Kidney capillary endothelial cell (primary cell): ENCODE measurements at places on chromosomes 3 and 15.

GRCh38 chr3:190183121-190183520, 62.4 kb upstream of the P3H2 start:
- peak; percentile 28 for DNase-seq

DNA sequence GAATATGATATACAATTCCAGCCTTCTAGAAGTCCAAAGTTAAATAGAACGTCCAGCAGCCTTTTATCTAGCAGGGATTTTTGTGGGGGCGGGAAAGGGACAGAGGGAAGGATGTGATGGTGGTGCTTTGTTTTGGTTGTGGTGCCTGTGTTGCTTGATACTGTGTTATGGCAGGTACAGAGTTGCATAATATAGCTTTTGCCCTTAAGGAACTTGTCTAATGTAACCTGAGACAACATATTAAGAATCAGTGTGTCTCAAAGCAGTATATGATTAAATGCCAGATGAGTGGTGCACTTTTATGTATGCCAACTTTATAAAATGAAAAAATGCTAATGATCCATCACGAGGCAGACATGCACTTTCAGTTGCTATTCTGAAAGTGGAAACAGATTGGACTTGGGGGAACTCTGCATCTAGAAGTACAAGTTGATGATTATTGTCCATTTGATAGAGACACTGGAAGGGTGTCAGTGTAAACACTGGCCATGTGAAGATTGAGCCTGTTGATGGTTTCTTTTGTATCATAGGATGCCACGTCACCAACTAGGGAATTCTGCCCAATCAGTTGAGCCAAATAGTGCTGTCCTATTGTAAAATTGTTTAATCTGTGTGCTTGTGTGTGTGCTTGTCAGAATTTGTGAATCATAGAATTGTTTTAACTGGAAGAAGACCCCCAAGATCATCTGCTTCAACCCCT, 23.0 kb downstream of the NEO1 start:
- no peak for DNase-seq

DNA sequence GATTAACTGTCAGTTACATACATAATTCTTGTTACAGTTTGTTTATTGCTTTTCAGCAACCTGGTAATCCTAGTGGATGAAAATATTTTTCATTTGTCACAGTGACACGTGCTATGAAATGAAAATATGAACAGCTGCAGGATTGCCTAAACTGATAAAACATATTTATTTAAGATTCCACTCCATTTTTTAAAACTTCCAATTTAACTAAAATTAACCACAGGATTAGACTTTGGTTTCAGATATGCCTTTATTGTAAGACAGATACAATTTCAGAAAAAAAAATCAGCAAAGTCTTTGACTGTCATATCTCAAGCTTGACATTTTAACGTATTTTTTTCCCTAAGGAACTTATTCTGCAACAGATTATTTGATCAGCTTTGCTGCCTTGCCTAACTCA, 550.7 kb downstream of the ROBO1 start:
- DNase-seq, result no peak

DNA sequence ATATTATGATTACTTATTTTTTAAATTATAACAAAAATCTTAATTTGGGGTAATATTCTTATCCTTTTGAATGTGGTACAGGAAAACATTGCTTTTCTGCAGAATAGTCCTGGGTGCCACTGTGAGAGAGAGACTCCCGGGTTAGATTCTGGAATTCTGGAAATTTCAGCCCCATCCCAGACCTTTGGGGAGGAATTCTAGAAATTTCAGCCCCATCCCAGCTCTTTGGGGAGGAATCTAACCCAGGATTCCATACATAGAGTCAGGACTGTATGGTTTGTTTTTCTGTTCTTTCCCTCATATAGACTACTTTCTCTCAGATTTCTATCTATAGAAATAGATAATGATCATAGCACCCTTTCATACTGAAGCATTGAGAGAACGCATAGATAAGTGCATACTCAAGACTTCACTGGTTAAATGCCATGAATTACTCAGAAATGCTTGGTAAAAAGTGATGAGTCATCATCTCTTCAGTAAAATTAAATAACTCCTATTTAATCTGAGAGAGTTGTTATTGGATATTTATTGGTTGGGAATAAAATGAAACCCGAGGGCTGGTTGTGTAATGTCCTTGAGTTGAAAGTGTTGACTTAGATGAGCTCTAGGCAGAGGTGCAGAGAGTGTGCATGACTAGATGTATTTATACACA, 8.3 kb downstream of the EIF2AK4 start:
- no peak for DNase-seq

DNA sequence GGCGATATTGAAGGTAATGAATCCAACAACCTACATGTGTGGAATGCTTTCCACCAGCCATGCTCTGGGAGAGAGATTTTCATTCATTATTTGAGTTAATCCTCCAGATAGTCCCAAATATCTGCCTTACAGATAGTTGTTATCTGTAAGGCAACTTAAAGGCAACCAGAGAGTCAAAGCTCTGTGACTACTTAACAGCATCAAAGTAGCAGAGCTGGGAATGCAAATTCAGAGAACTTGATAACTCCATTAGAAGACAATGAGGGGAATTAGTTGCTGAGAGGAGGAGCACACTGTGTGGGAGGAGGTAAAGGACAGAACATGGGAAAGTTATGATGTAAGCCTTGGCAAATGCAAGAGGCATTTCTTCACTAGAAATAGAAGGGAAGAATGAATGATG, 10.5 kb upstream of the CRBN start:
- DNase-seq, result no peak

DNA sequence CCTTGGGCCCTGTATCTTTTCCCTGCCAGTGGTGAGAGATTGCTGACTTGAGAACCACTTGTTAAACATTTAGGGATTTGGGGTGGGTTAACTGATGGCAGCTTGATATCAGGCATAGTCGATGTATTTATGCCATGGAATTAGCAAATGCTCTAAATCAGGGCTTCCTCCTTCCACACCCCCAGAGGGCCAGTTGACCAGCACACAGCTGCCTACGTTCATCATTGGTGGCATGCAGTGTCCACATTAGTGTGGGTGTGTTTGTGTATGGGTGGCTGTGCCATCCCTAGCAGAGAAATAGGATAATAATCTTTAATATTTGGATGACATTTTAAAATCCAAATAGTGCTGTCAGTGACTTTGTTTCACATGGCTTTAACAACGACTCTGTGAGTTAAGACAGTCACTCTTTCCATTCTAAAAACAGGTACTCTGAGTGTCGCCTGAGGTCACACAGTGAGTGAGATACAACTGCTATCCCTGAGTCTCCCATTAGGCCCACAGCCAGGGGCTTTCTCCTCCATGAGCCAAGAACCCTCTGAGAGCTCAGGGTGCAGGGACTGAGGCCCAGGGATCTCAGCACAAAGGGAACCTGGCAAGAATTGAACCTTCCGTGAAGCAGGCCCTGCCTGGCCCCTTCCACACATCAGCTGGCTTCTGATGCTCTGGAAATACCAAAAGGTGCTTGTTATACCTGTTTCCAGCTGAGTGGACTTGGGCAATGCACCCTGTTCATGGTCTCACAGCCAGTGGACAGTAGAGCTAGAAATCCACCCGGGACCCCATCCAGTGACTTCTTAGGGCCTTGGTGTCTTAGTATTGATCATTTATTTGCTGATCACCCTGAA, 4.3 kb upstream of the LTF start:
- DNase-seq, result no peak

DNA sequence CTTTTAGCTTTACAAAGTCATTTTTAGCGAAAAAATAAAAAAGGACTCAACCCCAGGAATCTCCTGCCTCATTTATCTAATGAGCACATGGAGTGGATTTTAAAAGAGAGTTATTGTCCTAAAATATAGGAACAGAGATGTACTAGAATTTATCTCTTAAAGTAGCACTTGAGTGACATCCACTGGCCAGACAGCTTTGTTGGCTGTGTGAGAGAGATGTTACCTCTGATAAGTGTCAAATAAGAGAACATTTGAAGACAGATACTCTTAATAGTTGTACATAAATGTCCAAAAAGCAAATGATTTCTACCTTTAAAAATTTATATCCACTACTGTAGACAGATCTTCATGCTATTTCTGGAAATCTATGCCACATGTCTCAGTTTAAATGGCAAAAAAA, 12.3 kb upstream of the MFSD1 start:
- DNase-seq, result peak; percentile 50

DNA sequence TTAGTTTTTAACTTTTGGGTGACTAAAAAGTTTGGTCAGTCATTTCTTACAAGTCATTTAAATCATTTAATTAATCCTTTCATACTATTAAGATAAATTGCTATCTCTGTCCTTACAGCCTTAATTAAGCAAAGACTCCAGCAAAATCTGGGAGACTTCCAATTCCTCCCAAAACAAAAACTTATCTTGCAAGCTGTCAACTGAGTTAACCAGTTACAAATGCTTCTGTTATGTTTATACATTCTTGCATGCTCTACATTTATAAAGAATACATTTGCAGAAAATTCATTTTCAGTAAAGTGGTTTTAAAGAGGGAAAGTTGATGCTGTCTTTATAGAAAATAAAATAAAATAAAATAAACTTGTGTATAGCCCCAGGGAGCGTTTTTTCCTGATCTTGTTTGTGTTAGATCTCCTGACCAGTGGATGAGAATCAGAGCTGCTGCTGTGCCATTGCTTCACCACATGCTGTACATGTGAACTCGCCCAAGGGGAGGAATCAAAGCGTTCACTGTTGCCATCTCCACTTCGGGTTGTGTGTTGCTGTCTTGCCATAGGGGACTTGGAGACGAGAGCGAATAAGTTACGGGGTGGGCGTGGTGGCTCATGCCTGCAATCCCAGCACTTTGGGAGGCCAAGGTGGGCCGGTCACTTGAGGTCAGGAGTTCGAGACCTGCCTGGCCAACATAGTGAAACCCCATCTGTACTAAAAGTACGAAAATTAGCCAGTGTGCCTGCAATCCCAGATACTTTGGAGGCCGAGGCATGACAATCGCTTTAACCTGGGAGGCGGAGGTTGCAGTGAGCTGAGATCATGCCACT, 5.5 kb downstream of the CCR4 start:
- no peak for DNase-seq

DNA sequence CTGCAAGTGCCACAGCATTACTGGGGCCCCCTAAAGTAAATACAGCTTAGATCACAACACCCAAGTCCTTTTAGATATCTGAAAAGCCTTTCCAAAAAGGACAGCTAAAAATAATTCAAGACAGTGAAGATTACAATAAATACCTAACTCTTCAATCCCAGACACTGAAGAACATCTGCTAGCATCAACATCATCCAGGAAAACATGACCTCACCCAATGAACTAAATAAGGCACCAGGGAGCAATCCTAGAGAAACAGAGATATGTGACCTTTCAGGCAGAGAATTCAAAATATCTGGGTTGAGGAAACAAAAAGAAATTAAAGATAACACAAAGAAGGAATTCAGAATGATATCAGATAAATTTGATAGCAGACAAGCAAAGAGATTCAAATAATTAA, 71.7 kb upstream of the TTC14 start:
- no peak for DNase-seq

- no peak for DNase-seq
These were observed 1.9 kb downstream of the CHD2 start for GRCh38 chr15:92901995-92902394.

GRCh38 chr3:69051756-69052471, at the start of gene TMF1:
Gene TMF1, minus strand, starts transcription at chr3:69052333. Its CDS starts 247 bp downstream, at chr3:69052086.
- DNase-seq, result peak; percentile 98

- no peak for DNase-seq
These were observed 7.8 kb downstream of the DNASE1L3 start for GRCh38 chr3:58202917-58203360.

- DNase-seq, result no peak
These were observed 36.9 kb upstream of the PIAS1 start for GRCh38 chr15:68017201-68017600.

DNA sequence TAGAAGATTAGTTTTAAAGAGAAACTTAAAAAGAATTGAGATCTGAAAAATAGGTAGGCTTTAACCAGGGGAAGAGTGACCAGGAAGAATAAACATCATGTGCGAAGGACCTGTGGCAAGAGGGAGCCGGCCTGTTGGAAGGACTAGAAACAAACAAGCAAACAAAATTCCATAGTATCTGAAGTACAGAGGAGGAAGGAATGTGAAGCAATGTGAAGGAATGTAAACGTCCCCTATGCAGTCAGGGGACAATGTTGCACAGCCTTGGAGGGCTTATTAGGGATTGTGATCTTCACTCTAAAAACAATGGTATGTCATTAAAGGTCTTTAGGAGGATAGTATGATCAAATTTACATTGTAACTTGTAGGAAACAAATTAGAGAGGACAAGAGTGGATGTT, 84.4 kb upstream of the PLCL2 start:
- no peak for DNase-seq

- no peak for DNase-seq
These were observed 24.1 kb upstream of the NOX5 start for GRCh38 chr15:68990231-68990991.

DNA sequence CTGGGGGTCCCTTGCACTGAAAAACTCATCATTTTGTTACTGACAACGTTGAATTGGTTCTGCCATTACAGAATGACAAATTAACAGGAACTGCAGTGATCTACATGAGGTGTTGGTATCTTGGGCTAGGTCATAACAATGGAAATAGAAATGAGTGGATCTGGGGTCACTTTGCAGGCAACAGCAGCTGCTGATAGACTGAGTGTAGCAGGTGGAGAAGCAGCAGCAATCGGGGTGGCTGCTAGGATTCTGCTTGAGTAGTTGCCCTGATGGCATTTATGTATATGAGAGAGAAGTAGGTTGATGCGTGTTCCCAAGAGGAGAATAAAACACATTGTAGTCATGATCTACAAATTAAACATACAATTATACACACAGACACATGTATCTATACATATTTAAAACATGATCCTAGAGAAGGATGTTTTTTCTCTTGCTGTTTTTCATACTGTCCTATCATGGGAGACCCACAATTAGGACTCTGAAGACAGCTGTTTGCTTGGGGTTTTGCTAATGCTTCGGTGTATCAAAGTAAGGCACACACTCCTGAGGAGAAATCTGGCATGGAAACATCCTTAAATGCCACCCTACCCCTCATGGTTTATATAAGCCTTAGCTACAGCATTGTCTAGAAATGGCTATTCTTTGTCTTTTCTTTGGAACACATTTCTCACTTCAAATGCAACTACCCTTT, 15.8 kb upstream of the THBS1 start:
- DNase-seq, result no peak

GRCh38 chr3:12852201-12852600, 10.8 kb upstream of the RPL32 start:
- no peak for DNase-seq

DNA sequence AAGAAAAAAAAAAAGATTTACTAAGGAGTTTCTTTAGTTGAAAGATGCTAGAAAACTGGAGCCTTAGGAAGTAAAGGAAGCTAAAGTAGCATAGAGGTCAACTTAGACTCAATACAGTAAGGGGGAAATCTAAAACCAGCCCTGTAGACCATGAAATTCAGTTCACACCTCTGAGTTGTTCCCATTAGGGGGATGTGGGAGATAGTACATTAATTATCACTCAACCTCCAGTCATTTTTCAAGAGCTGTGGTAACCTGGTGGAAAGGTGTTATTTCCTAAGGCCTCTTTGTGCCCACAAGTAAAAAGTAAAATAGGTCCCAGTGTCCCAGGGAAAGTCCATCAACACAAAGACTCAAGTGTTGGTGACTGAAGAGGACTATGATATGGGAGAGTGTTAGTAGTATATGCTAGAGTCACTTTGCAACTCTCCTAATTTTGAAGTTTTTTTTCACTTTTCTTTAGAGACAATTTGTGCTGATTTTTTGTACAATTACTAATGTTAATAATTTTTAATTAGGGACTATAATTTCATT, 1274.4 kb upstream of the EPHA6 start:
- no peak for DNase-seq

GRCh38 chr3:139439278-139439677, 37.0 kb downstream of the RBP2 start:
- no peak for DNase-seq
